ENCODE measurements at places on chromosomes 12 and 14.

DNA sequence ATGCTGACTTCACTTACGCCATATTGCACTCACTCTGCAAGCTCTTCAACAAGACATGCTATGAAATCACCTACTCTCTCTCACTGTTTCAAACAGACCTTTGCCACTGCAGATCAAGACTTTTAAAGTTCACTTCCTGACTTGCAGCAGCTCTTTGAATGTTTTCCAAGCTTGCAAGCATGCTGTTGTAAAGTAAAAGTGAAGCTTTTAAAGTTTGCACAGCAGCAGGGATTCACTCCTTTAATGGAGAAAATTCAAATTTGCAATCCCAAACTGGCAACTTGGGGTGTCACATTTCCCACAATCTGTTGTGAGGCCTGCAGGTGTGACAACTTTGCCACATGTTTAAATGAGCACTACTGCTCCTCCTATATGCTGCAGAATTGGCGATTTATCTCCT is 270.9 kb downstream of the ALX1 start:
- DNase-seq: no peak

DNA sequence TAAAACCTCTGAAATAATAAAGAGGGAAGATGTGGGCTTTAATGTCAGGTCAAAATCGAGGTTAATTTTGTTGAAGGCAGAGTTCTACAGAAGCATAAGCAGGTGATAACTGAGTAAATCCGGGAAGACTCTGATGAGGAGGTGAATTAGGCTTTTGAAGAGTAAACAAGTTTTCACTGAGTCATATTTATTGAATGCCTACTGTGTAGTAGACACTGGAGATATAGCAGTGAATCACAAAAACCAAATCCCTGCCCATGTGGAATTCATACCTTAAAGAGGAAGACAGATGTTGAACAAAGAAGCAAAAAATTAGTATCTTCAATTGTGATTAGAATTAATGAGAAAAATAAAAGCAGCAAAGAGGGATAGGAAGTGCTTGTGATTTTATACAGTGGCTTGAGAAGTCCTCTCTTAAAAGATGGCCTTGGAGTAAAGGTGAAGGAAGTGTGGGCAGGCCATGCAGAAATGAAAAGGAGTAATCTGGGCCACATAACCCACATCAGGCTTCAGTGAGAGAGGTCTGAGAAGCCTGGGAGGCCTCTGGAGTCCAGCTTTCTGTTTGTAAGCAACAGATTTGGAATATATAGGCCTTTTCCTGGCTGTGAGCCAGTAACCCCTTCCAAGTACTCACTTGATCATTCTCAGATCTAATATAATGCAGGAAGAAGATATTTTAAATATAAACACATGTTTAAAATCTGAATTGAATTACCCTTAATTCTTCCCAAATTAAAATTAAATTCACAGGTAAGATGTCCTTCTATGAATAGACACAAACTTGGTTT is 46.7 kb downstream of the BHLHE41 start:
- no peak for DNase-seq

DNA sequence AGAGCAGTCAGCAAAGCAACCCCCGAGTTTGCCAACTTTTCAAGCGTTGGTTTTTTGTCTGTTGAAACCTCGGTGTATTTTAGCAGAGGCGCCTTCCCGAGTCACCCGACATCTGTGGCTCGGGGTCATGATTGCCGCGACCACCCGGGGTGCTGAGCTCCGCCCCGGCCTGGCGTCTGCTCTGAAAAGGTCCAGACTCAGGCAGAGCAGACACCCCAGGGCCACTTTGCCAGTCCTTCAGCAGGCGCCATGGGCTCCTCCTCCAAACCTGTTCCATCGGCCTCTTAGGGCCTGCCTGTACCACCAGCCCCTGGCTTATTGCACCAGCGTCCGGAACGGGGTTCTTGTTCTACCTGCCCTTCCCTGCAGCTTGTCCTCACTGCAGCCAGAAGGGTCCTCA is 19.1 kb downstream of the ANKRD9 start:
- DNase-seq: no peak

- no peak for DNase-seq
Measured at GRCh38 chr14:54120260-54120659, 163.6 kb upstream of the BMP4 start.

DNA sequence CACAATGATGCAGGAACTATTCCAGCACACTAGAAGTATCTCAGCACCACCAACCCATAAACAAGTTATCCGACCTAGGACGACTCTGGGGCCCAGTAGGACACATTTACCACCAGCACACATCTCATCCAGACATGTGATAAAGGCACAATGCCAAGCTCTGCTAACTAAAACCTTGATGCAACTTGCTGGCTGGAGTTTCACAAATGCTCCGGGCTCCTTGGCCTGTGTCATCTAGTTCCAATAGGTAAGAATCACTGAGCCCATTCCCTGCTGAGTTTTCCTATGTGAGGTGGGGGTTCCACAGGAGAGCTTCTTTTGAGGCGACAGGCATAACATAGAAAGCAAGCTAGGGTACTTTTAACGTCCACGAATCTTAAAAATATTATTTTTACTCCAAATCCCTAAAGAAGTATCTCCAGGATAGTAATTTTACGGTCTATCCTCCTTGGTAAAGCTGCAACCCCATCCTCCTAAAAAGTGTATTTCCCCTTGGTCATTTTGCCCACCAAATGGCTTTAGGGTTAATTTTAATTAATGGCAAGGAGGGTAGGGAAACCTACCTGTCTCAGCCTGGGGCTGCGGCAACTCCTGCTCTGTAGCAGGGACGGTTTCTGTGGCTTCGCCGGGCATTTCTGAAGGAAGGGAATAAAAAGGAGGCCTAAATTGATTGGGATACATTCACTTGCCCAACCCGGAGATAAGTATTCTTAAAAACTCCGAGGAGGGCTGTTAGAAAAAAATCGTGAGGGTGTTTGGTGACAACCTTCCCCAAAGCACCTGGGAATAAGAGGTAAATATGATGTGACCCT is 1.0 kb downstream of the NACA start:
- DNase-seq: no peak

GRCh38 chr12:84624601-84625000 is 288.0 kb downstream of the SLC6A15 start:
- no peak for DNase-seq

DNA sequence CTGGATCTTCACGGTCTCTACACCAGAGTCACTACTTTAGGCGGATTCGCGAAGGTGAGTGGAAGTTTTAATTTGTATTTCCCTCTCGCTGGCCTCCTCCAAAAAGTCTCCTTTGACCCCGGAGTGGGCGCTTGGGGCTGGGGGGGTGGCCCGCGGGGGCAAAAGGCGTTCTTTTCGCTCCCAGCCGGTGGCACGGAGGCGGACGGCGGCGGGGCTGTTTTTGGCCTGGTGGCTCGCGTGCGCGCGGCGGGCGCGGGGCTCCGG is 510 bp downstream of the ARID2 start:
- no peak for DNase-seq

DNA sequence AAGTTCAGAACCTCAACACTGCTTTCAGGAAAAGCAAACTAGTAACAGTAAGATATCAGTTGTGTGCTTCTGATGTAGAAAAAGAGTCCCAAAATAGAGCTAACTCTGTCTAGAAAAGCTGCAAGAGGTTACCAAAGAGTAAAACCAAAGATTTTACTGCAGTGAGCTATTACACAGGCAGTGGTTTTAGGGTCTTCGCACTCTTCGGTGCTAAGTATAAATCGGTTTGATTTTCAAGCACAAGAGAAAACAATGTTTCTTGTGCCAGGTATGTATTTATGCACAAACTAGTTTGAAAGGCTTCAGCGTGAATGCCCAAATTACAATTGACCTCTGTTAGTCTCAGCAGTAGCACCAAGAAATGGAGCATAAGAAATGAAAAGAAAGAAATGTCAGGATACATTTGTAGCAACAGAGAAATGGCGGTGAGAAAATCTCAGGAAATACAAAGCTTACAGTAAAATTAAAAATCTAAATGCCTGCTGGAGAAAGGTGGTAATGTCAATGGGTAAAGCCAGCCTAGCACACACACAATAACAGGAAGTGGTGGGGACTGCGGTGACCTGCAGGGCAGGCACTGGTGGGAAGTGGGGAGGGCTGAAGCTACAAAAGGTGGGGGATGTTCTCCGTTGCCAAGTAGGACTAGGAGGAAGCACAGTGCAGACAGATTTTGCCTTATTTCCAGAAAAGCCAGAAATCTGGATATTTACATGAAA is 18.0 kb upstream of the DYRK2 start:
- DNase-seq: peak; percentile 64

- no peak for DNase-seq
Measured at GRCh38 chr12:52629281-52630007, 11.1 kb upstream of the KRT73 start.

- no peak for DNase-seq
Measured at GRCh38 chr14:73591690-73592449, at the start of gene ACOT4. Gene ACOT4, plus strand, starts transcription at chr14:73591873. Its CDS starts 87 bp downstream, at chr14:73591960.

GRCh38 chr12:5138256-5138655 is 94.6 kb downstream of the KCNA5 start:
- no peak for DNase-seq

GRCh38 chr12:68452078-68452715 is 120.0 kb upstream of the MDM1 start:
- DNase-seq: no peak

- no peak for DNase-seq
Measured at GRCh38 chr14:94025720-94026119, 420 bp upstream of the OTUB2 start.

DNA sequence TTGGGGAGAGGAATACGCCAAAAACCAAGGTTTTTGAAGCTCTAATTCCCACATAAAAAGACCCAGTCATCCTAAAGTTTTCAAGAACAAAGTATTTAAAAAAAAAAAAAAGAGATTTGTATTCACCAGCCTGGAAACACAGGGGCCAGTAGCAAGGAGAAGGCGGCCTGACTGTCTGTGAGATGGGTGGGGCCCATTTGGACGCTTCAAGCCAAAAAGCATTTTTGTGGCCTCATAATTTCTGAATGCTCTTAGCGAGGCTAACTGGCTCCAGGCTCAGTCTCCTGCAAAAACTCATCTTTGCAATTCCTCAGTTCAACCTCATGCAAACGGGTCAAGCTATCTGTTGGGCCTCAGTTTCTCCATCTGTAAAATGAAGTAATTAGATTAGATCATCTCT is 514.1 kb downstream of the MED13L start:
- no peak for DNase-seq

GRCh38 chr12:49189731-49190716 is 1.1 kb upstream of the TUBA1A start:
- no peak for DNase-seq

- no peak for DNase-seq
Measured at GRCh38 chr12:14558473-14558959, 9.2 kb downstream of the PLBD1 start.

DNA sequence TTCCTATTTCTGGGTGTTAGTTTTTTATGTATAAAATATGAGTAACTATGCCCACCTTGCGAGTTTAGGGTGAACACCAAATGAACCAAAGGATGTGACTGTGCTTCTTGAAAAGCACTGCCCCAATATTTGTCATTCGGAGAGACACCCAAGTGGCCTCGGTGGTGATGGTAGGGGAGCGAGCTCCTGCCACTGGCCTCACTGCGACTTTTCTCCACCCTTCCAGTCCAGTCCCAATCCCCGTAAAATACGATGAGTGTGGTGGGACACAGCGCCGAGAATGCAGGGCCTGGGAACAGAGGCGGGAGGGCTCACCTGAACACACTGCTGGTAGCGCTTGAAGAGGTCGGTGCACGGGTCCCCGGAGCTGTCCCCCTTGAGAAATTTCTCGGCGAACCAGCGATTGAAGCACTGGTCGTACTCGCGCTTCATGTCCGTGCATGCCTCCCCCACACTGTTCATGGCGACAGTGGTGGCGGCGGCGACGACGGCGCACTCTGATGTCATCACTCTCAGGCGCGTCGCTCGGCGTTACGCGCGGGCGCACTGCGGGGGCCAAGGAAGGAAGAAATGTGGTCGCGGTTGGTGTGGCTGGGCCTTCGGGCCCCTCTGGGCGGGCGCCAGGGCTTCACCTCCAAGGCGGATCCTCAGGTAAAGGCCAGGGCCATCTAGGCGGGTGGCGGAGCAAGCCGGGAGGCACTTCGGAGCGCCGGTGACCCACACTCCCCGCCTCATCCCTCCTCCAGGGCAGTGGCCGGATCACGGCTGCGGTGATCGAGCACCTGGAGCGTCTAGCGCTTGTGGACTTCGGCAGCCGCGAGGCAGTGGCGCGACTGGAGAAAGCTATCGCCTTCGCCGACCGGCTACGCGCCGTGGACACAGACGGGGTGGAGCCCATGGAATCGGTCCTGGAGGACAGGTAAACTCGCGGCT is at the start of the genes GATC and TRIAP1:
GATC (plus strand) TSS at position 534 of the 933 bp plus-strand sequence; CDS start at position 571, 37 bp downstream.
TRIAP1 (minus strand) TSS at position 474 of the 933 bp plus-strand sequence; CDS start at position 462, 12 bp downstream.
- peak; percentile 73 for DNase-seq

DNA sequence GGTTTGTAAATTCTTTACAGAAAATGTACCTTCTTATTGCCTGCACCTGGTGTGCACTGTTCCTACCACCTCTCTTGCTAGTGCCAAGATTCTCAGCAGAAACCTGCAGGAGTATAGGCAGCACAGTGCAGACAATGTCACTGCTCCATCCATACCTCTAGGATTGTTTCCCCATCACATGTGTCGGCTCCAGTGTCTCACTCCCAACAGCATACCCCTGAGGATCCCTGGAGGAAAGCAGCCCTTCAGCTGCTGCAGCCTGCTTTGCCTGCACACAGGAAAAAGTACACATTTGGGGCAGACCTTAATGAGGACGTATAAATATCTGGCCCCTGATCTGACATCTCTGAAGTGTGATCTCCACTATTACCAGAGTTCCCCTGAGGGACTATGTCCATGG is 235.5 kb downstream of the MDGA2 start:
- no peak for DNase-seq
